ENCODE measurements at places on chromosomes 3 and 15.

DNA sequence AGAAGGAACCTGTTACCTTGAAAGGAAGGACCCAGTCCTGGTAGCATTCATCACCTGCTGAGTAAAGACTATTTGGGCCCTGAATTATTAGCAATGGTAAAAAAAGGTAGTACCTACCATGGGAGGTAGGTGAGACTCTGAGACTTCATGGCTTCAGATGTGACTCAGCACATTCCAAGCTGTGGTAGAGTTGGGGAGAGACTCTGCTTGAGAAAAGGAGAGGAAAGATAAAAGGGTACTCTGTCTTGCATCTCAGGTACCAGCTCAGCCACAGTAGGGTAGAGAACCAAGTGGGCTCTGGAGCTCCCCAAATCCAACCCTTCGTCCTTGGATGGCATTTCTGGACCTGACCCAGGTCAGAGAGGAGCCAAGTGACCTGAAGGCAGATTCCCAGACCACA, 430.4 kb downstream of the TBL1XR1 start:
- DNase-seq = no peak

DNA sequence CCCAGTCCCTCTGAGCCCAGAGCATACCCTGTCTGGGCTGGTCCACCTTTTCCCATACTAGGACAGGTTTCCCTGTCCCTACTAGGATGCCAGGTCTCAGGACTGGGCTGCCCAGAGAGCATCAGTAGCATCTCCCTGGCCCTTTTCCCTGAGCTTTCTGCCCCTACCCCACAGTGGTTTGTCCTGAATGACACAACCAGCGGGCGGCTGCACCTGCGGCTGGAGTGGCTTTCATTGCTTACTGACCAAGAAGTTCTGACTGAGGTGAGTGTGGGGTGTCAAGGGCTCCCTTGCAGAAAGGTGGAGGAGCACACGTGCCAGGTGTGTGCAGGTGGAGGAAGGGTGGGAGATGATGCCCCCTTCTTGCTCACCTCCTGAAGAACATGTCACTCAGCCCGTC, 33.5 kb downstream of the ESYT3 start:
- DNase-seq = no peak

- DNase-seq = no peak
These were observed 193.4 kb upstream of the UBE2E1 start for GRCh38 chr3:23612296-23612891.

- DNase-seq = no peak
These were observed 10.7 kb downstream of the KNSTRN start for GRCh38 chr15:40392986-40393948.

- DNase-seq = no peak
These were observed 8.7 kb upstream of the LMCD1 start for GRCh38 chr3:8492744-8493511.

- no peak for DNase-seq
These were observed 53.8 kb upstream of the CPB1 start for GRCh38 chr3:148773805-148774204.

GRCh38 chr3:27659279-27660021, 62.7 kb downstream of the EOMES start:
- DNase-seq = peak; percentile 47

GRCh38 chr15:67531379-67531914, 10.5 kb downstream of the C15orf61 start:
- DNase-seq = no peak

- no peak for DNase-seq
These were observed 776 bp downstream of the VGLL3 start for GRCh38 chr3:86990012-86990733.

- no peak for DNase-seq
These were observed 590.1 kb downstream of the UNC13C start for GRCh38 chr15:54568381-54568780.

GRCh38 chr15:62287066-62287857, 122.2 kb upstream of the C2CD4B start:
- no peak for DNase-seq

Measured in activated naive CD4-positive, alpha-beta T cell treated with Interleukin-2 at 50 U/mL for 16 hours (primary cell).